GM13976 (cell line): ENCODE measurements at places on chromosomes 1 and 21.

DNA sequence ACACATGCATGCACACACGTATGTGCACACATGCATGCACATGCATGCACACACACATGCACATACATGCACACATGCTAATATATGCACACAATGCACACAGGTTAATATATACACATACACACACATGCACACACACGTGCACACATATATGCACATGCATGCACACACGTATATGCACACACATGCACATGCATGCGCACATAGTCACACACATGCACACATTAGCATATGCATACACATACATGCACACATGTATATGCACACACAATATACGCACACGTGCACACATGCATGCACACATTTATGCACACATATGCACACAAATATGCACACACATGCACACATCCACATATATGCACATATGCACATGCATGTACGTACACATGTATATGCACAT is 506.8 kb downstream of the MATN1 start:
- DNase-seq: no peak

DNA sequence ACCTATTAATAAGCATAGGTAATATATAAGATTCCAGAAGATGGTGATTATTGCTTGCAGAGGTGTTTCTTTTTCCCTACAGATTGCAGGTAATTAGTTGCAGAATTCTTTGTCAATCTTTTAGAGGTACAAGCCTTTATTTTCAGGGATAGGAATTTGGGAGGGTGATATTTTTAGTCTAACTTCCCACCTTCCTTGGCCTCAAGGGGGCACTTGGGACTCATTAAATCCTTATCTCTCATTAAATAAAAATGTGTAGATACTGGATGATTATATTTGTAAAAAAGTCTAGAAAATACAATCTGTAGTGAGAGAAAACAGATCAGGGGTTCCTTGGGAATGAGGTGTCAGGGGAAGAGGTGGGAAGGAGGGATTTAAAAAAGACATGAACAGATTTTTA is 179.2 kb downstream of the PATJ start:
- no peak for DNase-seq

DNA sequence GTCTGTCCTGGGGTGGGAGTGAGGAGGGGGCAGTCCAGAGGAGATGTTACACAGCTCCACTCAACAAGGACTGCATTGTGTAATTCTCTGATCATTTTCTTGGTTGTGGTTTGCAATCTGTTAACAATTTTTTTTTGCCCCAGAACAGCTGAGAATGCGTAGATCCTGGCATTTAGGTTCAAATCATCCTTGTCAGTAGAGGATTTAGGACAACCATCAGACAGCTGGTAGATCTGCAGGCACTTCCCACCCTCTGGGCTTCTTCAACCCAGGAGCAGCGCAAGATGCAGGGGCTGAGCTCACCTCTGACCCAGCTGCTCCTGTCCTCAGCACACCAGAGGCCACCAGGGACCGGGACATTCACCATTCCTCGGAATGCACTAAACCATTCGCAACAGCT is 13.5 kb downstream of the BCAR3 start:
- DNase-seq: no peak

DNA sequence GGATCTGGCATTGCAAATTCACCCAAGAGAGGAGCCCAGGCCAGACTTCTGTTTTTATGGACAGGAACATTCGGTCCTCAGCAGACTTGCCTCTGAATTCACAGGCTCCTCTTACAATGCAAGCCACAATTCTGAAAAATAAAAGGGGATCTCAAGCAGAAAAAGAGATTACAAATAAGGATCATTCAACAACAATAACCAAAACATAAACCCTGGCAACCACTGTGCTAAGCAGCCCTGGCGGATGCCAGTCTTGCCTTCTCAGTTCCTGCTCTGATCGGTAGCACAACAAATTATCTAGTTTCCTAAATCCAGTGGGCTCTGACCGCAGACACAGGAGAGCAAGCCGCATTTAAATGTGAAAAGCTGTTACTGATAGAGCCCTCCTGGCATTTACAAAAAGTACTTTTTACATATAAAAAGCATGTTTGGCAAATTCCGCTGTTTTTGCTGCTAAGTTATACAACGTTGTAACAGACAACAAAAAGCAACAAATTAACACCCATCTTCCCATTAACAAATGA is 123.4 kb upstream of the FOXD3 start:
- DNase-seq: no peak

- DNase-seq: no peak
Observed at GRCh38 chr1:116919802-116920201, 10.1 kb downstream of the PTGFRN start.

DNA sequence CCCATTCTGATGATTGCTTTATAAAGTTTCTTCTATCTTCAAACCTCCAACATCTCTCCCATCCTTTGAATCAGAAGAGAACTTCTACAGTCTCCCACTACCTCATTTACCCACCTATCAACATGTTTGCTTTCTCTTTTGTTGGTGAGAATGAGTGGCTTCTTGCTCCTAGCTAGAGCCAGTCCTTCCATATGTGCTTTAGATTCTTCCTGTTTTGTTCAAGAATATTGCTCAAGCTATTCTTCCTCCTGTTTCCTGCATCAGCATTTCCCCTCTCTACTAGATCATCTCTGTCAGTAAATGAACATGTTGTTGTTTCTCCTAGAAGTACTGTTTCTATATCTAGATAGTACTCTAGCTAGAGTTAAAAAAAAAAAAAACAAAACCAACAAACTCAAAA is 6.3 kb downstream of the ATF6 start:
- DNase-seq: no peak

GRCh38 chr1:9121496-9122409 is 7.1 kb downstream of the GPR157 start:
- peak; percentile 80 for DNase-seq

DNA sequence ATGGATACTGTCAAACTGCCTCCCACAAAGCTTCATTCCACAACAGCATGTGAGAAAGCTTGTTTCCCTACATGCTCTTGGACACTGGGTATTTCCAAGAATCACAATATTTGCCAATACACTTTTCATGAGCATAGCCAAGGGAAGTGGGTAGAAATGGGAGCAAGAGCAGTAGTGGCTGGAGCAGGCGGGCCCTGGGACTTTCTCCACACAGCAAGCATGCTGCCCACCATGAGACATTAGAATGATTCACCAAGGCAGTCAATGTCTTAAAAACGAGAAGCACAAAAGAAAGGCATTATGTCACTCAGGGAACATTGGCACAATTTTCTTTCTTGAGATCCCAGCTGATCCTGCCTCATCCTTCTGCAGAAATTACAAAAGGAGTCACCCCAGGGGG is 371.6 kb upstream of the RUNX1 start:
- no peak for DNase-seq

GRCh38 chr1:21324368-21325141 is 34.3 kb upstream of the ECE1 start:
- peak; percentile 81 for DNase-seq

DNA sequence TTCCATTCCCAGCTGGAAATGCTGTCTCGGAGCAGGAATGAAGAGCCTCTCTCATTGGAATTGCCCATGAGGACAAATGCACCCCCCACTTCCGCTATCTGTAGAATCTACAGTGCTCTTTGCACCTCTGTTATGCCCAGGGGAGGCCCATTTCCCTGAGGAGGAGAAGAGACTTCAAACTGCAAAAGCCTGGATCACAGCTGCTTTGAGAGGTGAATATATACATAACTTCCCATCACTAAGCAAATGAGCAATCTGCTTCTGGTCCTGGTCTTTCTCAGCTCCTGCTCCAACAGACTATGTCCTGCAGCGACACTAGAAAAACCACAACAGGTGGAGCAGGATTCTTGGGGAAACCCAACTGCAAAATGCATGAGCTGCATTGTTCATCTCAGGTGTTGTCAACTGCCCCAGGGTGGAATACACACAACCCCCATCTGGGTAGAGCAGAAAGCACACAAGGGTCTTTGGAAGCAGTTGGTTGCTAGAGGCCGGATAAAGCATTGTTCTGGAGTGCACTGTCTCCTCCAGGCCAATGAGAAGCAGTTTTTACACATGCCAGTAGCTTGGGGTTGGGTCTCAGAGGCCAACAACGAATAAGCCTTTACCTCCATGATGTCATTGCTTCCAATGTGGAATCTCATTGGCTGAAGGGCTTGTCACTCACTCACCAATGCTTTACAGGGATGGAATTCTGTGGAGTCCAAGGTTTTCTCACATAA is 67.7 kb upstream of the RAB4A start:
- no peak for DNase-seq

- no peak for DNase-seq
Observed at GRCh38 chr1:27981145-27981544, 21.4 kb downstream of the XKR8 start.

- no peak for DNase-seq
Observed at GRCh38 chr1:50158421-50158820, 49.7 kb downstream of the ELAVL4 start.

- no peak for DNase-seq
Observed at GRCh38 chr1:14939527-14940284, 213.8 kb upstream of the TMEM51 start.

DNA sequence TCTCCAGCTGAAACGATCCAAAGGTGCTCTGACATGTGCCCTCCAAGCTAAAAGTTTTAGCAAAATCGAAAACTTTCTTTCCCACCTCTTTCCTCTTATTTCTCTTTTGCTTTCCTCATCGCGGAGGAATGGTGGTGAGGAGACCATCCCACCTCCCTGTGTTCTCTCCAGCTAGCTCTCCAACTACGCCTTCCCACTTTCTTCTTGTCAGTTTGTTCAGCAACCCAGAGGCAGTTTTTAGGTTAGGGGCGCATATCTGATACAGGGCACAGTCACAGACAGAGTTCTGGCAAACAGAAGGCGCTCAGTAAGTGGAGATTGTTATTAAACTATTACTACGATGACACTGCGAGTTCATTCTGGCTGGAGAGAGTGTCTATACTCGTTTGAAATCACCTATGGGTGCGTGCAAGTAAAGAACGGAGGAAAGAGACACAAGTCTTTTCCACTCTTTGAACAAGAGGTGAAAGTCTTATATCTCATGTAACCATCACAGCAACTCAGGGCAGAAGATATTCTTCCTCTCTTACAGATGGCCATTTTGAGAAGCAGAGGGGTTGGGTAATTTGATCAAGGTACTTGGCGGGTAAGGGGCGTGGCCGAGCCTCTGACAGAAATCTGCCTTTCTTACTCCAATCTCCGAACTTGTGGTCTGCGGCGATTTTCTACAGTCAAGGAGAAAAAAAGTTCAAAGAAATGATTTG is 13.9 kb downstream of the HLX start:
- DNase-seq: peak; percentile 16

DNA sequence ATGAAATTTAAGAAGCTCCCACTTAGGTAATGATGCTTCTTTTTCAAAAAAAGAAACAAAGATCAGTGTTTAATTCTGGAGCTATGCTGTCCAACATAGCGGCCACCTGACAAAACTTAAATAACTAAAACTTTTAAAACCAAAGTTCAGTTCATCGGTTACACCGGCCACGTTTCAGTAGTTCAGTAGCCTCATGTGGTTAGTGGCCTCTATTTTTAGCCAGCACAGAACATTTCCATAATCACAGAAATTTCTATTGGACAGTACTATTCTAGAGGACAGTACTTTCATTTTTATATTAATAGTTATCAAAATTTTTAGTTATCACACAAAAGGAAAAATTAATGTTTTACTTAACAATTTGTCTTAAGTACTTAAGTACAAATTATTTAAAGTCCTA is 141.0 kb downstream of the USP25 start:
- DNase-seq: peak; percentile 13

DNA sequence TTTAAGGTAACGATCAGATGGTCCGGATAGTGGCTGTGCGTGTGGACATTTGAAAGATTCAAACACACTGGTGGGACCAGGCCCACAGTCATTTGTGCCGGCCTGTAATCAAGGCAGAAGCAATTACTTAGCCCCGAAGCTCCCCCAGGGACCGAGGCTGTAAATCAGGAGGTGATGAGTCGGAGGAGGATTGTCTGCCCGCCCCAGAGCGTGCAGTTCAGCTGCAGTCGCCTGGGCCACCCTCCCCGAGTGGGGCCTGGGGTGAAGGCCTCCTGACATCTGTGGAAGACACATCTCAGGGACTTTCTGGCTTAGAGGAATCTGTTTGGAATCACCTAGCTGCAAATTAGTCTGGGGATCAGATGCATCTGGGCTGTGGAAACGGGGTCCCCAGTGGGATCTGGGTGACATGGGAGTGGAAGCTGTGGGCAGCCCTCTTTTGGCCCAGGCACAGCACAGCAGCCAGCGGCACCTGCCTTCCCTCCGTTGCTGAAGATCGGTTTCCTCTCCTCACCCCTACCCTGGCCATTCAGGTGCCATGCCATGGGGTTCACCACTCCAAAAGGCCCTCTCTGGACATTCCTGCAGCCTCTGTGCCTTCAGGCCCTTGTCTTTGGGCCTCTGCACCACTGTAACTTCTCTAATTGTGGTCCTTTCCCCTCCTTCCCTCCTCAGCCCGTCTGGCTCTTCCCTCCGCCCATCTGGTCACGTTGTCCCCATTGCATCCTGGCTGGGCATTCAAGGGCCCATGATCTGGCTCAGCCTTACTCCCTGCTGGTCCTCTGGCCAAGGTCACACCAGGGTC is 25.7 kb downstream of the LHX4 start:
- DNase-seq: no peak

- no peak for DNase-seq
Observed at GRCh38 chr1:119391749-119392148, 23.2 kb downstream of the HAO2 start.

DNA sequence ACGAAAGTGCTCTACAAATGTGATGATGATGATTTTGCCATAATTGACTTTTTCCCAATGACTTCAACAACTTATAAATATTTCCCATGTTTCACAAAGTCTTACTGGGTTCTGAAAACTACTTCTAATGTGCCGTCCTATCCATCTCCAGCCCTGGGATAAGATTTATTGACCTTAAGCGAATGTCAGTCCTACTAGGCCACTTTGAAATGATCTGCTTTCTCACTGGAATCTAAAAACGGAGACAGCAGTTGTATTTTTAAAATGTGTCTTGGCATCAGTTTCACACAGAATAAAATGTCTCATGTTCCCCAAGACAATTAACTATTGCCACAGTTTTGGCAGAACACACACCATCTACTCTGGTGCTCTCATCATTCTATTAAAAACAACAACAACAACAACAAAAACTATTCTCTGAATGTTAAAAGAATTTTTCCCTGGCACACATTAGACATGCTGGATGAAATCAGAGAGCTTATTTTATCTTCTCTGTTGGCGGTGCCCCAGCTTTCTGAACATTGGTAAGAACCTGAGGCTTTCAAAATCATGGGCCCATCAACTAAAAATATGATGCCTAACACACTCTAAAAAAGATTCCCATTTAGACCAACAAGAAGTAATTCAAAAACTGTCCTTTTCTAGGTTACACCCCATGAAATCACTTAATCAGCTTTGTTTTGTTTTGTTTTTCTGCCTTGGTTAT is 23.1 kb upstream of the DNASE2B start:
- no peak for DNase-seq
